ENCODE measurements at places on chromosomes 5 and 9.

GRCh38 chr5:169860585-169860984 is 119.7 kb downstream of the INSYN2B start:
- no peak for DNase-seq

- DNase-seq, result no peak
Observed at GRCh38 chr5:52805615-52806014, 17.9 kb downstream of the ITGA1 start.

DNA sequence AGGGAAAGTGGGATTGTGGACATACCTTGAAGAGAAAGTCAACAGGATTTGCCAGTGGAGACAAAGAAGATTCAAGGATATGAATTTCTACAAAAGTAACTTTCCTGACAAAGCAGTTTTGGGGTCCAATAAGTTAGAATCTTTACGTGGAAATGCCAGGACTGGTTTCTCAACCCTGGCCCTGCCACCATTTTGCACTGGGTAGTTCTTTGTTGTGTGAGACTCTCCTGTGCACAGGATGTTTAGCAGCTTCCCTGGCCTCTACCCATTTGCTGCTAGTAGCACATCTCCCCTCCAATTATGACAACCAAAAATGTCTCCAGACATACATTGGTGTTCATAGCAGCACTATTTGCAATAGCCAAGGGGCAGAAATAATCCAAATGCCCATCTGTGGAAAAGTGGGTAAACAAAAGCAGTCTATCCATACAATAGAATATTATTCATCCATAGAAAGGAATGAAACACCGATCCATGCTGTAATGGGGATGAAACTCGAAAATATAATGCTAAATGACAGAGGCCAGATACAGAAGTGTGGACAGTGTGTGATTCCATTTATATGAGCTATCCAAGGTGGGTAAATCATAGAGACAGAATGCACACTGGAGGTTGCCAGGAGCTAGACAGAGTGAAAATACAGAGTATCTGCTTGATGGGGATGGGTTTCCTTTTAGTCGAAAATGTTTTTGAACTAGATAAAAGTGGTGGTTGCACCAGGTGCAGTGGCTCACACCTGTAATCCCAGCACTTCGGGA is 91.4 kb downstream of the NSUN2 start:
- DNase-seq, result no peak

GRCh38 chr9:119986713-119987112 is 593.3 kb downstream of the CDK5RAP2 start:
- no peak for DNase-seq

DNA sequence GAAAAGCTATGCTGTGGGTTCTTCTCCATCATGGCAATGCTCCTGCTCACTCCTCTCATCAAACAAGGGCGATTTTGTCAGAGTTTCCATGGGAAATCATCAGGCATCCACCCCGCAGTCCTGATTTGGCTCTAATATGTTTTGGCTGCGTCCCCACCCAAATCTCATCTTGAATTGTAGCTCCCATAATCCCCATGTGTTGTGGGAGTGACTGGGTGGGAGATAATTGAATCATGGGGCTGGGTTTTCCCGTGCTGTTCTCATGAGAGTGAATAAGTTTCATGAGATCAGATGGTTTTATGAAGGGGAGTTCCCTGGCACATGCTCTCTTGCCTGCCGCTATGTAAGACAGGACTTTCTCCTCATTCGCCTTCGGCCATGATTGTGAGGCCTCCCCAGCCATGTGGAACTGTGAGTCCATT is 163.8 kb downstream of the GADD45G start:
- DNase-seq, result no peak

GRCh38 chr9:125549465-125549871 is 157.5 kb downstream of the MAPKAP1 start:
- DNase-seq, result no peak

GRCh38 chr5:92402045-92402444 is 1018.9 kb upstream of the ARRDC3 start:
- no peak for DNase-seq

- DNase-seq, result no peak
Observed at GRCh38 chr5:26031481-26031880, 1006.9 kb downstream of the CDH9 start.

GRCh38 chr5:143860211-143860610 is 48.2 kb downstream of the HMHB1 start:
- no peak for DNase-seq

DNA sequence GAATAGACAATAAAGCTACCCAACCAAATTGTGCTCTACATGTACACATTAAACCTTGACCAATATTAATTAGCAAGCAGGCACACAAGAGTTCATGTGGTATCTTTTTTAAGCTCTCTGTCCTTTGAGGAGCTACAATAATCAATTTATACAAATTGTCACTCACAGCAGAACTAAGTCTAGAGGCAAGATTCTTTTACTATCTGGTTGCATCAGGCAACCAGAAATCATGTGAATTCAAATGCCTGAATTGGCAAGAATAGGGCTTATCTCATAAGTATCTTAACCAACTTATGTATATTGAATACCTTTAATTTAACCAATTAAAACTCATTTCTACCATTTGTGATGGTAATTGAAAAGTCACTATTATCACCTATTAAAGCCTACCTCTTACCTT is 145.5 kb upstream of the HAPLN1 start:
- DNase-seq, result no peak

- no peak for DNase-seq
Observed at GRCh38 chr5:58440901-58441460, 18.9 kb downstream of the PLK2 start.

- no peak for DNase-seq
Observed at GRCh38 chr9:125867751-125868415, 120.7 kb downstream of the PBX3 start.
